ENCODE measurements at places on chromosomes 16 and 17.

- DNase-seq, result peak; percentile 31
Observed at GRCh38 chr16:1960665-1961630, 1.6 kb downstream of the NDUFB10 start.

GRCh38 chr17:1714980-1715802 is 5.0 kb upstream of the TLCD2 start:
- DNase-seq, result peak; percentile 89

GRCh38 chr17:79678091-79678735 is 52.5 kb upstream of the ENPP7 start:
- no peak for DNase-seq

- DNase-seq, result no peak
Observed at GRCh38 chr16:12965274-12965804, 63.9 kb downstream of the SHISA9 start.

GRCh38 chr16:35131429-35131828 is 1672.0 kb downstream of the TP53TG3F start:
- DNase-seq, result no peak

DNA sequence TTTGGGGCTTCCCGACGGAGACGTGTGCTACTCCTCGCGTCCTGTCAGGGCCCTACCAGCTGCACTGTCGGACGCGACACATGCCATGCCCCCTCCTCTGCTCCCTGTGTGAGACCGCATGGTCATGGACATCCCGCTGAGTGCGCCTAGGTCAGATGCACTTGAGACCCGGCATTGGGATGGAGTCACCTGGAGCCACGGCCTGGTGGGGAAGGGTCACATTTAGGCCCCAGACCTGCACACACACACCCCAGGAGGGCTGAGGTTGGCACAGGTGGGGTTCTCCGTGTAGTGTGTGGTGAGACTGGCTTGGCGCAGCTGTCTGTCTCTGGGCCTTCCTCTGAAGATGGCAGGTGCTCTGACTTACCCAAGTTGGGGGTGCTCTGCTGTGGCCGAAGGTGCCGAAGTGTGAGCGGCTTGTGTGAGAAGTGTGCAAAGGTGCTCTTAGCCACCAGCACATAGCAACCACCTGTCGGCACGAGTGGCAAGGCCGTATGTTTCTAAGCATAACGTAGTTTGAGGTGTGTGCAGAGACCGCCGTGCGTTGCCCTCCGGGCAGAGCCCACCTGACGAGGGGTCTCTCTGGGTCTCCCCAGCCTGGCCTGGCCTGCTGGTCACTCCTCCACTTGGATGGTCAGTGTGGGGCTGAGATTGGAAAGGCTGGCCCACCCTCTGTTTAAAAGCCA is 108.6 kb downstream of the BANP start:
- no peak for DNase-seq

DNA sequence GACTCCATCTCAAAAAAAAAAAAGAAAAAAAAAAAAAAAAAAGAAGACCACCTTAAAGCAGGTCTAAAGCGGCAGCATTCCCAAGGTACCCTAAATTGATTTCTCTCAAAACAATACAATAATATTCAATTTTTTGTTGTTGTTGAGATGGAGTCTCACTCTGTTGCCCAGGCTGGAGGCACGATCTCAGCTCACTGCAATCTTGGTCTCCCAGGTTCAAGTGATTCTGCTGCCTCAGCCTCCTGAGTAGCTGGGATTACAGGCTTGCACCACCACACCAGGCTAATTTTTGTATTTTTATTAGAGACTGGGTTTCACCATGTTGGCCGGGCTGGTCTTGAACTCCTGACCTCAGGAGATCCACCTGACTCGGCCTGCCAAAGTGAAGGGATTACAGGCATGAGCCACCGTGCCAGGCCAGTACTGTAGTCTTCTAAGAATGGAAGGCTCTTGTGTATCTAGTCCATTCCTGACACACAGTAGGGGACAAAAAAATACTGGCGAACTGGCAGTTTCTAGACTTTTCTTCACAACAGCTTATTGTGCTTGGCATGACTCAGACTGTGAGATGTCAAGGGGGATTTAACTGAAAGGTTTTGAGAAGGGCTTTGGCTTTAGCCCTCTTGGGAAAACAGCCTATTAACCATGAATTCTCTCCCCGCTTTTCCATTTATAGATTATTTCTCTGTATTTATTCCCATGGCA is 17.3 kb downstream of the CDR2 start:
- no peak for DNase-seq

All from dermis blood vessel endothelial cell (primary cell).